ENCODE measurements at places on chromosomes 4 and X.

GRCh38 chrX:101484135-101484534, 1.1 kb upstream of the ARMCX4 start:
- no peak for DNase-seq

DNA sequence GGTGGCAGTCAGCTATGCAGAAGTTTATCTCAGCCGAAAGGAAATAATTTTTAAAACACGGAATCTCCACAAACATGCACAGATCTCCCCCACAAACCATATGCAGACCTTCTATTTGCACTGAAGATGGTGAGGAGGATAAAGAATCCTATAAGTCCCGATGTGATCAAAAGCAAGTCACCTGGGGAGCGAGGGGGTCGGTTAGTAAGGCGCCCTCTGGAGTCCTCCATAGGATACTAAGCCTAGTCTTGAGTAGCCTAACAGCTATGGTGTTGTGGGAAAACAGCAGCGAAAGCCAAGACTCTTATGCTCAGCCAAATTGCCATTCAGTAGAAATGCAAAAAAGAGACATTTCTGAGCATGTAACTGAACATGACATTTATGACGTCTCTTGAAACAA, 210.9 kb downstream of the FRMPD4 start:
- DNase-seq: no peak

DNA sequence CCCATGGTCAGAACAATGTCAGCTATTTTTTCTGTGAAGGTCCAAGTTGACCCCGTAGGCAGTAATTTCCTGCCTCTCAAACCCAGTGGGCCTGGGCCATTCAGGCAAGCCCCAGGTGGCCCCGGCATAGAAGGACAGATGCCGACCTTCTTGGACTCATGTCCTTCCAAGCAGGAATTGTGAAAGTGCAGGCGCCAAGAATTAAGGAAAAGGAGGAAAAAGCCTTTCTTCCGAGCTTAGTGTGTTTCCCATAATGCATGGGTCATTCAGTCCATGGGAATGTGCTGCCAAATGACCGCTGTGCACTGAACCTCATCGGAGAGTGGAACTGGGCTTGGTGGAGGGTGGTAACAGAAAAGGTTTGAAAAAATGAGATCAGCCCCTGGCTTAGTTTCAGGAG, 196.5 kb upstream of the HS3ST1 start:
- DNase-seq: no peak

- DNase-seq: no peak
Measured at GRCh38 chr4:185602397-185602796, 67.1 kb upstream of the PDLIM3 start.

- DNase-seq: no peak
Measured at GRCh38 chr4:41258783-41259182, 2.1 kb downstream of the UCHL1 start.

Measured in stimulated activated CD8-positive, alpha-beta memory T cell treated with anti-CD3 and anti-CD28 coated beads, Interleukin-7, amount 100 ng/mL, for 48 hours (primary cell).